NCI-H1436 treated with DMSO at 0.1 percent for 48 hours (cell line): ENCODE measurements at places on chromosomes 5 and 9.
A peak's percentile ranks its signal among the peaks of the same experiment; 100 is the strongest.

GRCh38 chr9:129408535-129409215 lies 212.2 kb downstream of the C9orf50 start:
- DNase-seq: peak; percentile 31

GRCh38 chr5:67353500-67354450 lies 157.2 kb upstream of the CD180 start:
- DNase-seq: peak; percentile 80

DNA sequence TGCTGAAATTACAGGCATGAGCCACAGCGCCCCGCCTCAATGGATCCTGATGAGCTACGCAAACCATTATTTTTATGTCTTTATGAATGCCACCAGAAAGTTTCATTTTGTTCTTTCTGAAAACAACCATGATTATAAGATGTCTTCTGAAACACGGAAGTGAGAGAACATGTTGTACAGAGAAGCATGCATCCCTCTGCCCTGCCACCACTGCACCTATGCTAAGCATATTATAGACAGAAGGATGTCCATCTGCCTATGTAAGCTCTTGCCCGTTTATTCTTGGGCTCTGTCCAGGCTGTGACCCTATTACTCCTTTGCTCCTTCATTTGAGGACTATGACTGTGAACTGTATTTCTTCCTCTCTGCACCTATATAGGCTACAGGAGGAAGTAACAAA lies 74.3 kb downstream of the GRAMD2B start:
- no peak for DNase-seq

GRCh38 chr5:172065431-172066065 lies 59.1 kb upstream of the FBXW11 start:
- no peak for DNase-seq

GRCh38 chr9:21287280-21287679 lies 17.8 kb downstream of the IFNA5 start:
- no peak for DNase-seq

DNA sequence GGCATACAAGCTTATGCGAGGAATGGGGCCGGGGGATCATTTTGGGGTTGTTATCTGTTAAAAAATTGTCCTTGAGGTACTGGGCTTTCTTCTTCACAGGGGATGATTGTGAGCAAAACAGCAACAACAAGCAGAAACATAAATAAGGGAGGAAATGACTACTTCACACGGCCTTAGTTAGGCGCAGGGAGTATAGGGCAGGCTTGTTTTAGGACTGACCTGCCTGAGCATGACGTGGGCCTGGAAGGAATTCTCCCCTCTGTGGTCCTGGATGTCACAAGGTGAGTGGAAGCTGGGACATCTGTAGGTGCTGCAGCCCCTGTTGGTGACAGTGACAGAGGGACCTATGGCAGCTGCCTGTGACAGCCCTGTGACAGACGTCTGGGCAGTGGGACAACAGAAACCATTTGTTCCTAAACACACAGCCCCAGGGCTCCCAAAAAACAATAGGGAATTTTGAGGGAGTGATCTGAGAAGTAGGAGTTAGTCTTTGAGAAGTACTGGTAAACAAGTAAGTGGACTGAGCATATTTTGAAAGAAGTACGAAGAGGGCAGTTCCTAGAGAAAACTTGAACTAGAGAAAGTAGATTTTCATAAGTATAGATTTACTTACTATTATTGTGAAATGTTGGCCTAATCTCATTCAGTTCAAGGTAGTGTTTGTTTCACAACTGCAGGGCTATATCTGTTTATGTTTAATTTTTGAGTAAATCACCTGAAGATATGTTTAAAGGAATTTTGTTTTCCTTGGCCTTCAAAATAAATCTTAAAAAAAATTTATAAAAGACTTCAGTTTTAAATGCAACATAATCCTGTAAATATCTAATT lies 113.1 kb downstream of the KDM4C start:
- no peak for DNase-seq

GRCh38 chr5:18985171-18985758 lies 1002.7 kb downstream of the CDH18 start:
- no peak for DNase-seq

GRCh38 chr9:98811051-98811650 lies 3.7 kb downstream of the GALNT12 start:
- no peak for DNase-seq
